Osteoblast (primary cell): ENCODE measurements at places on chromosomes 2 and 18.

DNA sequence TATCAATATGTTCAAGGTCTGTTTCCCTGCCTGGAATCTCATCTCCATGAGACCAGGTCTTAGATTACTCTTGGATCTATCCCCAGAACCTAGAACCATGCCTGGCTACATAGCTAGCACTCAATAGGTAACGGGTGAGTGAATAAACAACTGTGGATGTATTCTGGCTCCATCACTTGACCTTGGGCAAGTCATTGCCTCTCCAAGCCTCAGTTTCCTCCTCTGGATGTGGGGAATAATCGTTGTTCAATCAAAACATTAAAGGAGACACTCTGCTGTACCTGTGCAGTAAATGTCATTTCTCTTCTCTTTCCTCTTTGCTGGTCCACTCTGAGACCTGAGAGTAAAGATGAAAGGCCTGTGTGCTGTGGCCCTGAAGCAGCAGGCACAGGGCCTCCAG lies 121.5 kb upstream of the MYCN start:
- DNase-seq, result no peak

GRCh38 chr2:39136799-39137198 lies 15.9 kb upstream of the SOS1 start:
- peak; percentile 78 for DNase-seq

DNA sequence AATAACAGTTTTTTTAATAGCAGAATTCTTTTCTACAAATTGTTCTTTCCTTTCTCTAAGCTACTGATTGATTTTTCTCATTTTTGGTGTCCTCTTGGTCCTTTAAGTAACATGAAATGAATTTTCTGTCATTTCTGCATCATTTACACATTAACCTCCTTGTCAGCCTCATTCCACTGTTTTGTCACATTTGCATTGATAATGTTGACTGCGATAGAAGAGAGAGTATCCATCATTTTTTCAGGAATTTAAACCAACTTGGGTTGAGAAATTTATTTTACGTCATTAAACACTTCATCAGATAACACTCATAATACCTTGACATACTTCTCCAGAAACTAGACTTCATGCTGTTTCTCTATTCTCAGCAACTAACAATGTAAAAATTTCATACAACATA lies 422.2 kb downstream of the LRRTM4 start:
- no peak for DNase-seq

GRCh38 chr2:197908990-197909776 lies 104.8 kb downstream of the PLCL1 start:
- DNase-seq, result peak; percentile 80
